Stimulated activated CD4-positive, alpha-beta T cell treated with anti-CD3 and anti-CD28 coated beads, Interleukin-1b, Interleukin-23, amount 100 ng/mL, for 1 hour (primary cell): ENCODE measurements at places on chromosomes 7 and 10.

DNA sequence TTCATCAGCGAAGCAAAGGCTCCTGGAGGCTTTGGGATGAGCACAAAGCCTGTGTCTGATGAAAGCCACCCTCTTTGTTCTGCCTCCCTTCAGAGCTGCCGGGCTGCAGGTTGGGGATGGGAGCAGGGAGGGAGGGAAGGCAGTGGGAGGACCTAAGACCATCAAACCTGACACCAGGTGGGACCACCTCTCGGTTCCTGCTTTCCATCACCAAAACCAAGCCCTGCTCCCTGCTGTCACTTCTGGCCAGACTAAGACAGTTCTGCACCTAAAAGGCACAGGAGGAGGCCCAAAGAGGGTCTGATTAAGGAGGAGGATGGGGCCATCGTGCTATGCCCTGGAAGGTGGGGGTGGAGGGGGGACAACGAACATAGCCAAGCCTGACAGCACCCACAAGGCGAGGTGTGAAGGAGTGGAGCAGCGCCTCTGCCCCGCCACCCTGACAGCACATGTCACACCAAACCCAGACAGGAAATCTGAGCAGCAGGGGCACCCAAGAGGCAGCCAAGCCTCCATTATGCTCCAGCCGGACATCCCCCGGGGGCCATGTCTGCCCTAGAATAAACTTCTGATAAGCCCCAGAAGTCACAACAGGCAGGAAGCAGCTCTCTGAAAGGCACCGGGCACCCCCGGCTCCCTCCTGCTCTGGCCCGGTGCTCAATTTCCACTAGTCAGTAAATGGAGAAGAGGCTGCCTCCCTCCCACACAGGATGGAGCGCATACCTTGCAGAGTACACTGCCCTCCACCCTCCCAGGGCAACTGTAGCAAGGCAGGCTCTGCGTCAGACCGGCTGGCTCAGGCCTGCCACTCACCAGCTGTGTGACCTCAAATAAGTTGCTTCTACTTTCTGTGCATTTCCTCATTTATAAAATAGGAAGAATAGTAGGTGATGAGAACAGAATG is 48.9 kb downstream of the DLG5 start:
- DNase-seq, result no peak

- DNase-seq, result no peak
Observed at GRCh38 chr7:30093420-30093952, 41.3 kb upstream of the MTURN start.

DNA sequence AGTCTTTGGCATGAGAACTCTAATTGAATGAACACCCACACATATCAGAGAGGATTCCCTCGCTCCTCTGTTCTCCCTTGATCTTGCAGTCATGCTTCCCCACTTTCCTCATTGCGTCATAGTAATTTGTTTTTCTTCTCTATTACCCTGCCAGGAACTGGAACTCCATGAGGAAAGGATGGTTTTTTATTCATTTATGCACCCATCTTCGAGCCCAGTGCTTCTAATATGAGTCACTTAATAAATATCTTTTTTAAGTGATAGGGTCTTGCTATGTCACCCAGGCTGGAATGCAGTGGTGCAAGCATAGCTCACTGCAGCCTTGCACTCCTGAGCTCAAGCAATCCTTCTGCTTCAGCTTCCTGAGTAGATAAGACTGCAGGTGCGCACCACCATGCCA is 83.5 kb downstream of the OTUD1 start:
- DNase-seq, result no peak

DNA sequence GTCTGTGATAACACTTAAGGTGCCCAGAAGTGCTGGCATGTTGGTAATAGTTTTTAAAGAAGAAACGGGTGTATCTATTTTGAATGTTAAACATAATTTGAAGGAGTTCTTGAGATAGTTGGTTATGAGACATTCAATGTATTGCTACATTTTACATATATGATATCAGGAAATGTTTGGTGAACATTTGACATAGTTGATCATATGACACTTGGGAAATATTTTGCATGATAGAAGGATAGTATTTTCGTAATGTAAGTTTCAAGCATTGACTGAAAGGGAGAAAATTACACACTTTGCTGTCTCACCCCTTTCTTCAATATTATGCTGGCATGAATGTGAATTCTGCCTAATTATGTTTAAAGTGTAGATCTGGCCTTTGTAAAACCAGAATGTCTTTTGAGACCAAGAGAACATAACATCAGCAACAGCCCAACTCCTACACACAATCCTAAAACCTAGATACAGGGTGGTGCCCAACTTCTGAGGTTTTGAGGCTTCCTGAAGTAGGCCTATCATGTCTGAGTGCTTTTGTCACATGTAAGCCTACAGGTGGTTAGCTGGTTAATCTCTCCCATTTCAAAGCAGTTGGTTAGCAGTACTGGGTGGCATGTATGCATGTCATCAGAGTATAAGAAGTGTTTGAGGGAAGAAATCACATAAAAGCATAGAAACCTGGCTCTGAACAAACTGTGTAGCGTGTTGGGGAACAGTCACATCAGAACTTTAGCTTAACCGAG is 2.1 kb downstream of the ADD3 start:
- DNase-seq, result no peak

DNA sequence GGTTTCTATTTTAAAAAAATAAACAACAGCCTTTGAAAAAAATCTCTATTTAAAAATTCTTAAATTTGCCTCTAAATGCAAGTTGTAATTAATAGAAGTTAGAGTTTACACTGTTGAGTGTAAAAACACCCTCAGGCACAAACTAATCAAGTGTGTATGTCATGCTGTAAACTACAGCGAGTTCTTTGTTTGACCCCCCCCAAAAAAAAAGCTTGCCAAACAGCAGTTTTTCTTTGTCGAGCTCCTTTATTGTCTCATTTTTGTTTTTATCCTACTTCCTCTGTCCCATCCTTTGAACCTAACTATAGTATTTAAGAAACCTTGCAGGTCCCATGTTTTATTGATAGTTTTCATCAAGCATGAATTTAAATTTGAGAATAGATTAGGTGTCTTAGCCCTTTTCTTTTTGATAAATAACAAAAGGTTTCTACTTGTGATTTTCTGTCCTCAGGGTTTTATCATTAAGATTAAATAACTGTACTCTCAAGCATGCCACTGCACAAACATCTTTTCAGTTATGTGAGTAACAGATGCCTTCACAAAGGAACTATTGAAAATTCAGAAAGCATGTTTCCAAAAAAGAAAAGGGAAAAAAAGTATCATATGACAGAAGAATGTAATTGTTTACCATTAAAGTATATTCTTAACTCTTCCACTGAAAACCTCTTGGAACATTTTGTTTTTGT is 176.0 kb downstream of the ARID5B start:
- no peak for DNase-seq

DNA sequence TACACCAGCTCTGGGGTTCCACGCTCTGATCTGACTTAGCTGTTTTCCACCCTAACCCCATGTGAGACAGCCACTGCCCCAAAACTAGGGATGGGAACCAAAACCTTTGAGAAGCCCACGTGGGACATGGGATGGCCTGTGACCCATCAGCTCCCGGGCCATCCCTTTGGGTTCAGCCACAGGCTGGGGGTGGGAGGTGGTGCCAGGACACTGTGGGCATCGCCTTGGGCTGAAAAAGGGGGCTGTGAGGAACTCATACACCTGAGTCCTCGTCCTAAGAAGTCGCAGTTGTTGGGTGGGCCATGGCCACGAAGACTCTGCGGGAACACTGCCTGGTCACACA is 379.1 kb downstream of the DNAJB6 start:
- DNase-seq, result no peak

DNA sequence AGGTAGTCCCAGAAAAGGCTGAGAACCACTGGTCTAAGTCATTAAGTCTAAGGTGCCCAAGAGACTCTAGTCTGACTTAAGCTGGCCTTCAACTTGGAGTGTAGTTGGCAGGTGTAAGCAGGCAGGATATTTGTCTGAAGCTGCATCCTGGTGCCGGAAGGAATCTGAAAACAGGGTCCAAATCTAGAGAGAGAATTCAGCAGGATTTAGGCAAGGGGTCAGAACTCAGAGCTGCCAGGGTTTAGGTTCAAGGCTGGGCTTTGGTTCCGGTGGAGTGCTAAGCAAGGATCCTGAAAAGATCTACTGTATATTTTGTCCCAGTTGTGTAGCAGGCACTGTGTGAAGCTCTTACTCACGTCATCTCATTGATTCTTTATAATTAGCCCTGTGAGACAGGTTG is 16.5 kb upstream of the SEPTIN7 start:
- no peak for DNase-seq
